ENCODE measurements at places on chromosomes 2 and 18.

- no peak for DNase-seq
Measured at GRCh38 chr2:112887964-112888749, 22.8 kb upstream of the IL37 start.

GRCh38 chr18:41989508-41989907 lies 34.5 kb downstream of the PIK3C3 start:
- DNase-seq, result no peak

DNA sequence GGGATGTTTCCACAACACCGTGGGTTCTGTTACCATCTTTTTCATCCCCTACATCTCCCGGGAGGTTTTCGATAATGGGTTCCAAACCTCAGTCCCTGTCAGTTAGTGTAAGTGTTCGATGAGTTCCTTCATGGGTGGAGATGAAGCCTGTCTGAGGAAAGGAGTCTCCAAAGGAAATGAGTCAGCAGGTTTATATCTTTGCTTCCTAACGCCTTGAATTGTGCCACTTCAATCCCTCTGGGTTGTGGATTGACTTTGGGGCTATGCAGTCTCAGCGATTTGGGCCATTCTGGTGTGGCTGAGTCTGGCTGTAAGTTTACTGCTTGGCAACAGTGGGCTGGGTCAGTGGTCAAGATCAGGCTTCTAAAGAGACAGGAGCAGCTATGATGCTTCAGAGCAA lies 1.2 kb downstream of the SERPINB5 start:
- no peak for DNase-seq

- DNase-seq, result no peak
Measured at GRCh38 chr2:104952976-104953375, 84.9 kb upstream of the MRPS9 start.

GRCh38 chr2:18149660-18150246 lies 271.3 kb downstream of the KCNS3 start:
- DNase-seq, result no peak

Measured in neural crest cell (in vitro differentiated cells).